ENCODE measurements at places on chromosomes 16 and 17. TPM values are rescaled to one million over a fixed set of nuclear protein-coding genes. Genes with fewer than 3 reads are reported as not detected.

Gene SPATA22
- polyA plus RNA-seq = 0.24 TPM

Gene CAPNS2
- polyA plus RNA-seq = 0.09 TPM

Gene TNFSF13
- polyA plus RNA-seq = 23.4 TPM

Gene CBX2
- polyA plus RNA-seq = 1.4 TPM

Gene TLCD3A
- polyA plus RNA-seq = 0.96 TPM
